IPS-NIHi11 (cell line): ENCODE measurements at places on chromosomes 5 and 9.

DNA sequence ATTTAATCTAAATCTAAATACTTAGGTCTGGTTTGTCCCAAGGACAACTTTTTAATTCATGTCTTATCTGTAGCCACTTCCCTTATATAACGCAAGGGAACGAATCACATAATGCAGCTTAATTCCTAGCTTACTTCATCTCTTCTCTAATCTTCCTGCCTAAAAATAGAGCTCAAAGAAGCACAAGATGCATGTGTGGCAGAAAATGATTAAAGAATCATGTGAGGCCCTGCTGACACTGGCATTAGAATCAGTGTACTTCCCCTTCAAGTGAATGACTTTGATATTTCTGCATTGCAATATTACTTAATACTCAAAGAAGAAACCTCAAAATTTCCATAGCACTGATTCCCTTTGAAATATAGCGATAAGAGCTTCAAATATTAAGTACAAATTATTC is 317.9 kb upstream of the FTMT start:
- DNase-seq = no peak

DNA sequence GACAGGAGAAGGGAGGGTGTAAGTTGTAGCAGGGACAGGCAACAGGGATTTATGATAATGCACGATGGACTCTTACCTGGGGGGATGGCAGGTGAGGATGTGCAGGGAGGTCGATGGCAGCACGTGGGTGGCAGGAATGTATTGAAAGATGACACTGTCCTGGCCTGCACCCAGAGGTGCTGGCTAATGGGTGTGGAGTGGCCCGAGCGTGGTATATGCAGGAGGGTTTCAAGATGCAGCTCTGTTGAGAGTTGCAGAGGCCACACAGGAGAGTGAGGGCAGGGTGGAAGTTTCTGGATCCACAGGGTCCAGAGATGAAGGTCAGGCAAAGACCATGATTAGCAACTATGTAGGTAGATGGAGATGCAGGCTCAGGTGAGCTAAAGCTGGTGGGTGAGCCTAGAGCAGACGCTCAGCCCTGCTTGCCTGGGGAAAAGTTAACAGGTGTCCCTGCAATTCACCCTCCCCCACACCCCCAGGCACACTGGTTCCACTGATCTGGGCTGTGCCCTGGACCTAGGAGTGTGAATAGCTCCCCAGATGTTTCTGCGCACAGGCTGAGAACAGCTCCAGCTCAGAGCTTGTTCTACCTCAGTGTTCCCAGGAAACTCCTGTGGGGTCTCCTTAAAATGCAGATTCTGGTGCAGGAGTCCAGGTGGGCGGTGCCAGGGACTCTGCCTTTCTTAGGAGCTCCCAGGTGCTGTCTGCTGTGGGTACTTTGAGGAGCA is 21.5 kb upstream of the S1PR3 start:
- DNase-seq = no peak

DNA sequence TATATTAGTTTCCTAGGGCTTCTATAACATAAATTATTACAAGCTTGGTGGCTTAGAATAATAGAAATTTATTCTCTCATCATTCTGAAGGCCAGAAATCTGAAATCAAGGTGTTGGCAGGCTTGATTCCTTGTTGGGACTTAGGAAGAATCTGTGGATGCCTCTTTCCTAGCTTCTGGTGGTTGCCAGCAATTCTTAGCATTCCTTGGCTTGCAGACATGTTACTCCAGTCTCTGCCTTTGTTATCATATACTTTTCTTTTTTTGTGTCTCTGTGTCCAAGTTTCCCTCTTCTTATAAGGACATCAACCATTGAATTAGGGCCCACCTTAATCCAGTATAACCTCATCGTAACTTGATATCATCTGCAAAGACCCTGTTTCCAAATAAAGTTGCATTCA is 31.4 kb downstream of the CTNNA1 start:
- no peak for DNase-seq

- DNase-seq = no peak
These were observed 47.2 kb downstream of the COL5A1 start for GRCh38 chr9:134688661-134689320.

- no peak for DNase-seq
These were observed 35.9 kb upstream of the NANS start for GRCh38 chr9:98020476-98021145.

- DNase-seq = no peak
These were observed 58.2 kb downstream of the PHF2 start for GRCh38 chr9:93634311-93635185.

DNA sequence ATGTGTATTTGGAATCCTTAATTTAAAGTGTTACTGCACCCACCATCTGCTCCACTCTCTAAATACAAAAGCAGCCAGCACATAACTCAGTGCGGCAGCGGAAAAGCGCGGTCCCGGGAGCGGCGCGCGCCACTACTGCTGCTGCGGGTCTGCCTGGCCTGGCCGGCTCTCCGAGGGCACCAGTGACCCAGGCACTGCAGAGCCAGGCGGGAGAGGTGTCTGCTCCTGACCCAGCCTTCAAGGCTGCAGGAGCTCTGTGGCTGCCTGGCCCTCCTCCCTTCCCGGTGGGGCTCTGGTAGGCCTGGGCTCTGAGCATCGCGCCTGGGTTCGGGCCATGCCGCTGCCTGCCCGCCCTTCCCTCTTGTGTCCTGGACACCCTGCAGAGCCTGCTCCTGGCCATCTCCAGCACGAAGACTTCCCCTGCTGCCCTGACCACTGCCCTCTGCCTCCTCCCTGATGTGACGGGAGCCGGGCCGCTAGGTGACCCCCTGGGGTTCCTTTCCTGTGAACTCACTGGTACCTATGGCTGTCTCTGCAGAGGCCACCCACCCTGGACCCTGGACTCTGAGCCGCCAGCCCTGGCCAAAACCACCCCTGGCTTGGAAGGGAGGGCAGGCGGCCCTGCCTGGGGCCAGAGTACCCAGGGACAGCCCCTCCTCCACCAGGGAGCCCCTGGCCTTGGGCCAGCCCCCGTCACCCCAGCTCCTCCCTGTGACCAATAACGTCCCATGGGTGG is 32.8 kb upstream of the UBAC1 start:
- no peak for DNase-seq

DNA sequence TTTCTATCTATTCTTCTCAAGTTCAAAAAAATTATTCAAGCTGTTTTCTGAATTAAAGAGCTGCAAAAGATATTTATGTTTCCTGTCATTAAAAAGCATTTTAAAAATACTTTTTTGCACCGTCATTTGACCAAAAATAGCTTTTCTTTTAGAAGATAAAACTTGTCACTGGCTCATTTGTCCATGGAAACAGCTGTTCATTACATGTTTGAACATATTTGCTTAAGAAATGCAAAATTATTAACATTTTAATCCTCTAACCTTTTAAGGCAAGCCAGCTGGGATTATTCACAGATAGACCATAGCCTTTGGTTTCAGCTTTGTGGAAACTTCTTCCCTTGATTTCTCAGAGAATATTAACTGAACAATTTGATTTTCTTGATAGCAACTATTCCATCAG is 393.9 kb downstream of the TUSC1 start:
- DNase-seq = no peak

- no peak for DNase-seq
These were observed 280.9 kb upstream of the CYLC2 start for GRCh38 chr9:102714184-102714583.

GRCh38 chr5:72156946-72157624 is 49.8 kb downstream of the MAP1B start:
- no peak for DNase-seq

GRCh38 chr5:5481206-5481605 is 58.7 kb downstream of the ICE1 start:
- no peak for DNase-seq

GRCh38 chr5:71663191-71663969 is 55.7 kb upstream of the CARTPT start:
- no peak for DNase-seq

GRCh38 chr9:136740971-136741882 is 1.5 kb downstream of the LCN10 start:
- no peak for DNase-seq

DNA sequence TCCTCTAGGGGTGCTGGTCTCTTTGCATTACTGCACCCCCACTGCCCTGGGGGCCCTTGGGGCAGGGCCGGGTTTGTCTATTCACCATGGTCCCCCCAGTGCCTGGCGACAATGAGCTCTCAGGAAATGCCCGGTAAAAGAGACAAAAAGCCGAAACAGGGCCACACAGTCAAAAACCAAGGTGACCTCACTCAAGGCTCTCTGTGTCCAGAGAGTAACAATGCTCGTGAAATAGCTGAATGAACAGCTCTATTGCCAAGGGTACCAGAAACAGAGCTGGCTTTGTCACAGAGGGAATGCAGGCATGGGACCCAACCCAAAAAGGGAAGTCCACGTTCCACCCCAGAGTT is 16.0 kb downstream of the SH3PXD2B start:
- no peak for DNase-seq

DNA sequence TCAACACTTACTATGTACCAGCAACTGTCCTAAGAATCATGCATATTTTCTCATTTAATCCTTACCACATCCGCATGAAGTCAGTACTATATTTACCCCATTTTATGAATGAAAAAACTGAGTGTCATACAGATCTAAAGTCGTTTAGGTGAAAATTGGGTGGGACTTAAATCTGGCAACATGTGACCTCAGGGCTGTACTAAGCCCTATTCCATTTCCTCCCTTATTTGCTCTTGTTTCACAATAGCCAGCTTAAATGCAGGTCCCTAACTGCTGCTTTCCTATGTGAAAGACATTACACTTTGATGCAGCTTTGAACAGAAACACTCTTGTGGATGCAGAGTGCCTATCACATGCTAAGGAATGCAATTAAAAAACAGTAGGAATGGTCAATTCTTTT is 2.5 kb upstream of the RAB14 start:
- no peak for DNase-seq

DNA sequence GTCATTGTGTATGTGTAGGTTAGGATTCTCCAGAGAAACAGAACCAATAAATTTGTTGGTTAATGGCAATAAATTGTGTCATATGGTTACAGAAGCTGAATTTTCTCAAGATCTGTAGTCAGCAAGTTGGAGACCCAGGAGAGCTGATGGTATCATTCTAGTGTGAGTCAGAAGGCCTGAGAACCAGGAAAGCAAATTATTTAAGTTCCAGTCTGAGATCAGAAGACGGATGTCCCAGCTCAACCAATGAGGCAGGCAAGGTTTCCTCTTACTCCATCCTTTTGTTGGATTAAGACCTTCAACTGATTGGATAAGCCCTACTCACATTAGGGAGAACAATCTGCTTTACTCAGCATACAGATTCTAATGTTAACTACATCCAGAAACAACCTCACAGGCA is 656.3 kb downstream of the ANXA1 start:
- DNase-seq = no peak

DNA sequence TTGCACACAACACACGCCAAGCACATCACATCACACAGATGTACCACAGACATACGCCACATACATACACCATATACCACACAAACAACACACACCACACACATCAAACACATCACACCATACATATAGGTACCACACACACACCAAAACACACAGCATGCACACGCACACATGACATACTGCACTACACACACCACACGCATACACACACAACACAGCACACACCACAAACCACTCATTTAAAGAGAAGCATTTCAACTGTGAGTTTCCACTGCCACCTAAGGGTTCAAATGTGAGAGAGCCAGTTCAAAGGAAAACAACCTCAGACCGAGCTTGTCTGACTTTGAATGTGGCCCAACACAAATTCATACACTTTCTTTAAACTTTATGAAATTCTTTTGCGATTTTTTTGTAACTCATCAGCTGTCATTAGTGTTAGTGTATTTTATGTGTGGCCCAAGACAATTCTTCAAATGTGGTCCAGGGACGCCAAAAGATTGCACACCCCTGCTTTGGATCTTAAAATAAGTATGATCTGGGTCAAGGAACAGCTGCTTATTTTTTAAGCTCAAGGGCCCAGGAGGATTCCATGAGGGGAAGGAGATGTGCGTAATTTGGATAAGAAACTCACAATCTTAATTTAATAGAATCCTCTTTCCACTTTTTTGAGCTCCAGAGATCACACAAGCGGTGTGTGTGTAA is 494.6 kb downstream of the GADD45G start:
- DNase-seq = no peak

DNA sequence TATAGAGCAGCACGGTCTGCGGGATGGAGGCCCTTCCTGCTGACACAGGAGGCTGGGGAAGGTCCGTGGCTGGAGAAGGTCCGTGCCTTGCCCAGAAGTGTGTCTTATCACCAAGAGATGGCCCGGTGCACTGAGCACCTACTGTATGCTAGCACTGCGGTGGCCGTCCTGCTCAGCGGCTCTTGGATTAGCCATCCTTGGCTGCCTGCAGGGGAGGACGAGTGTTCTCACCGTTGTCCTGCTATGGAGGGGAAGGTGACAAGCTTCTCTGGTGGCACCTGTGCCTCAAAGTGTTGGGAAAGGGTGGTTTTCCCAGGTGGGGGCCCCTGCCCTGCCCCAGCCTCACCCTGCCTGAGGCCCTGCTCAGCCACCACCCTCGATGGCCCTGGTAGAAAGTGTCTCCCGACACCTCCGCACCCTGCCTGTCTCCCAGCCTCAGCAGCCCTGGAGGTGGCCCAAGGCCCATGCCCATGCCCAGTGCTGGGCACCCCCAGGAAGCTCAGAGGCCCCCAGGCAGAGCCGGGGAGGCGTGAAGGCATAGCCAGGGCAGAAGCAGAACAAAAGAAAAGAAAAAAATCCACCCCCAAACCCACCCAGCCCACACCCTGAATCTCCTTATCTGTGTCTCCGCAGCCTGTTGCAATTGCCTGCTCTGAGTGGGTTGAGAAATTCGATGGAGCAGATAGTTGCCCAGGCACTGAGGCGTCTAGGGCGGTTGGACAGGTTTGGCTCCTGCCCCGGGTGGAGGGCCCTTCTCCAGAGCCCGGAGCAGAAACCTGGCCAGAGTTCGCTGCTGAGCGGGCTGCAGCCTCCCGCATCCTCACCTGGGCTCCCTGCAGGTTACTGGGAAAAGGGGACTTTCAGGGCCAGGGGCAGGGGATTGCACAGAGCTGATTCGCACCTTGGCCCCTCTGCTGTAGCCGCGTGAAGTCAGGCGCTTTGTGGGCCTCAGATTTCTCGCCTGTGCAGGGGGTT is 30.5 kb downstream of the RXRA start:
- no peak for DNase-seq

DNA sequence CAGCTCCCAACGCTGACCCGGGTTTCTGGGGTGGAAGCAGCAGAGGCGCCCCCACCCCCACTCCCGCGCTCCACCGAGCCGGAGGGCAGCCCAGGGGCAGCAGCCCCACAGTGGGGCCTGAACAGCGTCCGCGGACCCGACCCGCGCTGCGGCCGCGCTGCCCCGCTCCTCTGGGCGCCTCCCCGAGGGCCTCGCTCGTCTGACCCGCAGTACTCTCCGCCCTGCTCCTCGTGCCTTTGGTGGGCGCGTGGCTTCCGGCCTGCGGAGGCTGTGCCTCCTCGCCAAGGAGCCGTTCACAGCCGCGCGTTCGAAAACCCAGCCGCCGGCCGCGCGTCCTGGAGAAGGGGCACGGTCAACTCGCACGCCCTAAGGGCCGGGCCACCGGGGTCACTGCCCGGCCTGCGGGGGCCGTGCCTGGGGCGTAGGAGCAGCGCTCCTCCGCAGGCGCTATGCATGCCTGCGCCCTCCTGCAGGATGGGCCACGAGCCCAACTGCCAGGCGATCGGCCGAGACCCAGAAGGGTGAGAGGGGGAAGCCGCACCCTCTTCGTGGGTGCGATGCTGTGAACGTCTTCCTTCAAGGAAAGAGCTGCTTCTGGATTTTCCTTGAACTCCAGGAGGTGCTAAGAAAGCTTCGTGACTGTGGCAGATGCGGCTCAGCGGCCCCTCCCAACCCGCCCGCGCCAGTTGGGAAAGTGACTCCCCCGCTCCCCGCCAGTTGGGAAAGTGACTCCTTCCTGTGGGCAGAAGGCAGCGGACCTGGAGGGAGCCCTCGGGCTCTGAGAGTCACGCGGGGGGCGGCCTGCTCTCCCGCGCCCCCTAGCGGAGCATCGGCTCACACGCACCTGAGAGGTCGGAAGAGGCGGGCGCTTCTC is 82.7 kb downstream of the HSD17B3 start:
- peak; percentile 81 for DNase-seq

- no peak for DNase-seq
These were observed 45.2 kb upstream of the APC start for GRCh38 chr5:112692472-112692871.
